ENCODE measurements at places on chromosomes 2 and 18.
A peak's percentile ranks its signal among the peaks of the same experiment; 100 is the strongest.

DNA sequence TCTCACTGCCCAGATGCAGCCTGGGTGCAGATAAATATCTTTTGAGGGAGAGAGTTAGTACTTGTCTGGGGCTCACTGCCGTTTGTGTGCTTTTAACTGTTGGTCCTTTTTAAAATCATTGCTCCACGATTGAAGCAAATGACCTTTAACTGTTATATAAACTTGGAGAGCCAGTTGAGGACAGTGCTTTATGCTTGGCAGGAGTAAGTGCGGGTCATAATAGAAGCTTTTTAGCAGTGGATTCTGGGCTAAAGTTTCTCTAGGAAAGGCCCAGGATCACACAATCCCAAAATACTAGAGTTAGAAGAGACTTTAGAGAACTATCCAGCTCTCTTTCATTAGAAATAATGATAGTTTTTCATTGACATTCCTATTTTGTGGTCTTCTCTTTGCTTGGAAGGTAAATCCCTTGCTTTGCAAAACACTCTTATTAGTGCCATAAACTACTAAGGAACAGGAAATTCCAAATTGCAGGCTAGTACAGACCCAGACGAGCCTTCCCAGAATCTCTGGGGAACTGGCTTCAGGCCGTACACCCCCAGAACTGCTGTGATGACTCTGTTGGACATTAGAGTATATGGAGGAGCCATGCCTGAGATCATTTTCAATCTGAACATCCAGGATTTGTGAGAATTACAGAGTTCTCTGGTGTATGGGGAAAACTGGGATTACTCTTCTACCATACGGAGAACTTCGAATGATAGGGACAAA lies 19.1 kb downstream of the LIMS1 start:
- no peak for DNase-seq

DNA sequence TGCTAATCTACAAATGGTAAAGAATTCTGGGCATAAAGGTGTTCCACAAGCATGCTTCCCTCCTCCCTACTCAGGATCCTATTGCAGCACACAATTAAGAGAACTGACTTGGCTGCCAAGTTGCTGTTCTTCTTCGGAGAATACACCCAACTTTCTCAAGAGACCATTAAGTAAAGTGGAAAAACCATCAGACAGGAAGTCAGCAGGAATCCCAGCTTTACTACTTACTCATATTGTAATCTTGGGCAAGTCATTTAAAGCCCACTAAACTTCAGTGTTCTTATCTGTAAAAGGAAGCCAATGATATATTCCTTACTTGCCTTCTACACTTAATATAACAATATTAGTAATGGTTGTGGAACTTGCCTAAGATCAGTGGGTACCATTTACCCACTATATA lies 37.8 kb downstream of the PSTPIP2 start:
- no peak for DNase-seq

- no peak for DNase-seq
These were observed 101.7 kb upstream of the UGP2 start for GRCh38 chr2:63740020-63740419.

- peak; percentile 38 for DNase-seq
These were observed 1.1 kb upstream of the CXCR4 start for GRCh38 chr2:136118819-136119716.

DNA sequence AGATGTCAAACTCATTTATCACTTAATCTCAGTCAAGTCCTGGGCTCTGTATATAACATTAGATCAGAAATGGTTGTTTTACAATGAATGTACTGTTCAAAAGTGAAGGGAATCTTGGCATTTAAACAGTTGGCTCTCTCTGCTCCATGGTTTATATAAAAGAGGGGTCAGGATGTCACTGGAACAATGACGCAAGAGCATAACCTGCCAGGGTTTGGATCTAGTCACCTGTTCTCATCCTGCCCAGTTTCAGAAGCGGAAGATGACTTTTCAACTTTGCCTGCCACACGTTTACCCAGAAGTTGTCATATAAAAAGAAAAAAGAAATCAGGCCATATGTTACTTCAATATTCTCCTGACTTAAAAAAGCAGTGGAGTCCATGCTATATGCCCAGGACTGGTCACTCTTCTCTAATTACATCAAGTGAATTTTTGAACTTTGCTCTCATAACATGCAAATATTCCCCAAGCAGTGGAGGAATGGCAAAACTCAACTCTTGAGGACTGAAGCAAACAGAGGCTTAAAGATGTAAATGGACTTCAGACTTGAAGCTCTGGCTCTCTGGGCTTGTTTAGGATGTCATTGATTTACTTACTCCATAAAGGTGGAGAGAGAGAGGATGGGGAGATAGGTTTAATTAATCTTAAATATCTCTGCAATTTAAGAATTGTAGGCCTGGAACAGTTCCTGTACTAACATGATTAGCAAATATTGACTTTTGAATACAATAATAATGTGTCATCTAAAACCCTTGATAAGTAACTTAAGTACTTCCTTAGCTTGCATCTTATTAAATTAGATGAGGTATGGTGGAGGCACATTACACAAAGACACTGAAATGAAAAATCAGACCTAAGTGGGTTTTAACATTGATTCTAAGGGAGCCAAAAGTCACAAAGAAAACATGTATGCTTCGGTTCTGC lies 58.3 kb downstream of the ETAA1 start:
- no peak for DNase-seq

GRCh38 chr2:224194161-224194560 lies 155.1 kb upstream of the SERPINE2 start:
- no peak for DNase-seq

- no peak for DNase-seq
These were observed 134.7 kb downstream of the LDLRAD4 start for GRCh38 chr18:13353084-13353823.

GRCh38 chr2:100262555-100263320 lies 59.6 kb downstream of the LONRF2 start:
- peak; percentile 37 for DNase-seq

DNA sequence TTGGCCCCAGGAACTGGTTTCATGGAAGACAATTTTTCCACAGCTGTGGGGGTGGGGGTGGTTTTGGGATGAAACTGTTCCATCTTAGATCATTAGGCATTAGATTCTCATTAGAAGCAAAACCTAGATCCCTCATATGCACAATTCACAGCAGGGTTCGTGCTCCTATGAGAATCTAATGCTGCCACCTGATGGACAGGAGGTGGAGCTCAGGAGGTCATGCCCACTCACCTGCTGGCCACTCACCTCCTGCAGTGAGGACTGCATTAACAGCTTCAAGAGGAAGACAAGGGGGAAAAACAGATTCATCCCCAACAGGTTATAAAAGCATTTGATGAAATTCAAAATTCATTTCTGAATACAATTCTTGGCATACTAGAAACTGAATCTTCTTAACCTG lies 38.5 kb downstream of the THAP4 start:
- no peak for DNase-seq

DNA sequence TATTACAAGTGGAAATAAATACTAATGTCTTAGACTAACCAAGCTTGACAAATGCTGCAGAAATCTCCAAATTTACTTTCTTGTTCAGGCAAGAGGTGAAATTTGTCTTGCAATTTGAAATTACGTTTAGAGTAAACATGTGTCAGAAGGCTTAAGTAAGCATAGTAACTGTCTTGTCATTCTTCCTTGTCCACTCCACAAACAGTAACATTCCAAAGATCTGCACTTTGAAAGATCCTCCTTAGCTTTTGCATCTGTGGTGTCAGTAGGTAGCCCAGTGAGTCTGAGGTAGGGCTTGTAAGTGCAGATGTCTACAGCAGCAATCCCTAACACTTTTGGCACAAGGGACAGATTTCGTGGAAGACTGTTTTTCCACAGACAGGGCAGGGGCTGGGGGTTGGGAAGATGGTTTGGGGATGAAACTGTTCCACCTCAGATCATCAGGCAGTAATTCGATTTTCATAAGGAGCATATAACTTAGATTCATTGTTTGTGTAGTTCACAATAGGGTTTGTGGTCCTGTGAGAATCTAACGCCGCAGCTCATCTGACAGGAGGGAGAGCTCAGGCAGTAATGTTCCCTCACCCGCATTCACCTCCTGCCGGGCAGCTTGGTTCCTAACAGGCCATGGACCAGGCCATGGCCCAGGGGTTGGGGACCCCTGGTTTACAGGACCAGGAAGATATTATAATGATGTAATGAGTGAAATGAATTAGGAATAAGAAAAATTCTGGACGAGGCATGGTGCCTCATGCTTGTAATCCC lies 18.6 kb downstream of the RASGRP3 start:
- no peak for DNase-seq

DNA sequence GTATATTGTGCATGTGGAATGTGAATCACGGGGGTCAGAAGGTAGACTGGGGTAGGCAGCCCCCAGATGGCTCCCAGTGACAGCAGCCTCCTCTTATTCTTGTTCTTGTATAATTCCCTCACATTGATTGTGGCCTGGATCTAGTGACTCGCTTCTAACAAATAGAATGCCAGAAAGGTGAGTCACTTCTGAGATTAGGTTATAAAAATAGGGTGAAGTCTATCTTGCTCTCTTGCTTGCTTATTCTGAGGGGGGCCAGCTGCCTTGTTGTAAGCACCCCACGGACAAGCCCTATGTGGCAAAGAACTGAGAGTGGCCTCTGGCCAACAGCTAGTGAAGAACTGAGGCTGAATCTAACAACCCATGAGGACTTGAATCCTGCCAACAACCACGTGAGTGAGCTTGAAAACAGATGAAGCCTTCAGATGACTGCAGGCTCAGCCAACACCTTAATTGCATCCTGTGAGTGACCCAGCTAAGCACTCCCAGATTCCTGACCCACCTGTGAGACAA lies 15.6 kb upstream of the RMND5A start:
- no peak for DNase-seq

DNA sequence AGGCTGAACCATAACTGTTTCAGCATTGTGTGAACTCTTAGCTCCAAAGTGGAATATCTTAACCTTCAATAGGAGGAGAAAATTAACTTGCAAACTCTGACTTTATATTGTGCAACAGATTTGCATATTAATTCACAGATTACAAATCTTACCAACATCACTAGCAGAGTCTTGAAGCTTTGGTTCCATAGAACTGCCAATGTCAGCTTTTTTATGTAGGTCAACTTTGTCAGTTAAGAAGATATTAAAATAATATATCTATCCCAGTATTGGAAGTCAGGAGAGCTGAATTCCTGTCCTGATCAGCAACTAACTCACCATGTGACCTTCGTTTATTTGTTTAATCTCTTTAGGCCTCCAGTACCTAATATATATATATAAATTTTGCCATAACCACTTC lies 121.8 kb downstream of the EPHA4 start:
- no peak for DNase-seq

GRCh38 chr2:133142087-133142486 lies 426.2 kb downstream of the NCKAP5 start:
- no peak for DNase-seq

GRCh38 chr2:63189026-63189425 lies 138.4 kb downstream of the OTX1 start:
- DNase-seq: no peak

- DNase-seq: no peak
These were observed 86.1 kb downstream of the ACVR1 start for GRCh38 chr2:157789933-157790511.

GRCh38 chr2:216643986-216644659 lies 10.9 kb downstream of the IGFBP2 start:
- DNase-seq: no peak

DNA sequence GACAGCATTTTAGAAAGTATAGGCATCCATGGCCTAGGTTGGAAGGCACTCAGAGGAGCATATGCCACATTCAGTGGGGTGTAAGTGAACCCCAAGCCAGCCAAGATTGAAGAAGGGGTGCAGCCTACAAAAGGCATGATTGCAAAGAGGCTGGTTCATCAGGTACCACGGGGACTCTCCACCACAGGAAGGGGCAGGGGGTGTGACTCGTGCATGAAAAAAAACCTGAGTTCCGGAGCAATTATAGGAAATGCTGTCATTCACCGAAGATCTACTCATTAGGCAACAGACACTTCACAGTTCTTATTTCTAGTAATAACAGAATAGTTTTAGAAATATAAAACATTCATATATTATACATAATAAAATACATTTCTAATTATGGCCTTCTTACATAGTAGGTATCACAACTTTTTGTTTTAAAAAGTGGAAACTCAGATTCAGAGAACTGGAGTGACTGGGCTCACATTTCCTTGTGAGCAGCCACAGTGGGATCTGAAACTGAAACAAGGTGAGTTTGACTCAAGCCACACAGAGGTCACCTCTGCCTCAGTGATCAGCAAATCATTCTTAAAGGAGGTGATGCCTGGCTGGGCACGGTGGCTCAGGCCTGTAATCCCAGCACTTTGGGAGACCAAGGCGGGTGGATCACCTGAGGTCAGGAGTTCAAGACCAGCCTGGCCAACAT lies 188.4 kb upstream of the GYPC start:
- no peak for DNase-seq

GRCh38 chr2:68246396-68246795 lies 5.9 kb downstream of the PPP3R1 start:
- DNase-seq: no peak

DNA sequence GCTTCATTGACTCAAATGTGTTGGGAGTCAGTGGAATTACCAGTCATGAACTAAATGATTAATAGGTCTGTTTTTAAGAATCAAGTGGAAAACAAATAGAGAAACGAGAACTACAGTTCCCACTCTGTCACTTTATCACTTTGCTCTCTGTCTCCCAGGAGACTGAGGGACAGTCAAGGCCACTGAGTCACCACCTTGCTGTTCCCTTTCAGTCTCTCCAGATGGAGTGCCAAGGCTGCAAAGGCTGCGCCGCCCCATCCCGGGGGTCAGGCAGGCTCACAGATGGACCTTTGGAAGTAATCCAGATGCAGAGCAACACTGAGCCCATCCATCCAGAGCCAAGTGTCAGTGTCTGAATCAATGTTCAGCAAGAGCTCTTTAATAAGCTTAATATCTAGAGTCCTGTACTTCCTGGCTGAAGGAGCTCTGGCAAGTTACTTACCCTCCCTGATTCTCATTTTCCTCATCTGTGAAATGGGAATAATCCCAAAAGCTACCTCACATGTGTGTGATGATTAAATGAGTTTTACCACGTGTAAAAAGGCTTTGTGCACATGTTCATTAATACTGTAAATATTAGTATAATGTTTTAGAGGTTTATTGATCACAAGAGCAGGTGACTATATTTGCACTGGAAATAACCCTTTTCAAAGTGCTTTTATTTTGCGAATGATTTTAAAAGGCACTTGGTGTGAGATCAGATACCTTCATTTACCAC lies 43.0 kb upstream of the EFEMP1 start:
- no peak for DNase-seq

GRCh38 chr18:1394966-1395365 lies 490.3 kb downstream of the ADCYAP1 start:
- no peak for DNase-seq

Data from 8988T (cell line).